ENCODE measurements at places on chromosomes 2 and 18. TPM values are rescaled to one million over a fixed set of nuclear protein-coding genes. Genes with fewer than 3 reads are reported as not detected.

The ASTL gene
- not detected for total RNA-seq

The SLC66A3 gene
- total RNA-seq = 12.1 TPM

The UGT1A3 gene
- not detected for total RNA-seq

The DLGAP1 gene
- 1.8 TPM for total RNA-seq

The SERPINB7 gene
- not detected for total RNA-seq

The TPO gene
- 0.41 TPM for total RNA-seq
